ENCODE measurements at places on chromosomes 5 and 9.

DNA sequence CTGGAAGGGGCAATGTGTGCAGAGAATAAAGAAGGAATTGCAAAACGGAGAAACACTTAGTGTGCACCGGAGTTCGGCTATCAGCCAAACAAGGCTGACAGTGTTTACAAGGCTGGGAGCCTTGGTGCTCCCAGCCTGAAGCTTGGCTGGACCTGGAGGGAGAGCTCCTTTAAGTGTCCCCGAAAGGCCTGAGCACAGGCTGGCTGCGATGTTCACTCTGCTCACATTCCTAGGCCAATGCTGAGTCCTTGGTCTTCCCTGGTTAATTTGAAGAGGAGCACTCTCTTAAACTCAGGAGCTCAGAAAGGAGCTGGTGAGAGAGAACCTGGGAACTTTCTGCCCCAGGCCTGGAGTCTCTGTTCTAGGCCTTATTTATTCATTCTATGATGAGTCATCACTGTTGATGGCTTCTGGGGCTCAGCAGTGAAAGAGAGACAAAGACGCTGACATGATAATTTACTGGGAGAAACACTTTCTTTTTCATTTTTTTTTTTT lies 88.6 kb upstream of the MYO10 start:
- no peak for DNase-seq

GRCh38 chr9:89606624-89607311 lies 2.0 kb downstream of the GADD45G start:
- peak; percentile 20 for DNase-seq

- no peak for DNase-seq
These were observed 1.9 kb upstream of the RACK1 start for GRCh38 chr5:181245427-181246275.

DNA sequence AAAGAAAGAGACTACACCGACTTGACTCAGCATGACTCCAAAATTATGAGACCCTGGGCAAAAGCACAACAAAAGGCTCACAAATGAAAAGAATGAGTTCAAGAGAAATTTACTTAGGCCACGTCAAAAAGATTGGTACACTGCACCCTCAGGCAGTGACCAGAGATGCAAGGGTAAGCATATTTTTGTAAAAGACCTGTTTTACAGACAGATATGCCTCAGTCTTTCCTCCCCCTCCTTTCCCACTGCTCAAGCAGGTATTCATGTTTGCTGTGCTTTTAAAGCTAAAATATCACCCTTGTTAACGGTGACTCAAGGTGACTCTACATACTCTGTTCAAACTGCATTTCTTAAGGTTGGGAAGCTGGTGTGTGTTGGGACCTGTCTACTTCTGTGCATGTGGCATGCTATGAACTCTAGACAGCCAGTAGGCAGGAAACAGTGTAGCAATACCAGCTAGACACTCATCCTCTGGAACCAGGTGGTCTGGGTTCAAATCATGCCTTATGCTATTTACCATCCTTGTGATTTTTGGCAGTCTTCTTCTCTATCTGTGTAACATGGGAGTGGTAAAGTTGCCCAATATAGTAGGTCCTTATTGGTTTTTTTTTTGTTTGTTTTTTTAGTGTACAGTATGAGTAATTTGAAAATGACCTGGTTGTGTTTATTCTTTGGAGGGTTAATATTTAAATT lies 98.7 kb downstream of the TLE4 start:
- no peak for DNase-seq

GRCh38 chr9:16901590-16901989 lies 31.1 kb upstream of the BNC2 start:
- no peak for DNase-seq

GRCh38 chr5:165000479-165001190 lies 1495.2 kb downstream of the MAT2B start:
- no peak for DNase-seq

DNA sequence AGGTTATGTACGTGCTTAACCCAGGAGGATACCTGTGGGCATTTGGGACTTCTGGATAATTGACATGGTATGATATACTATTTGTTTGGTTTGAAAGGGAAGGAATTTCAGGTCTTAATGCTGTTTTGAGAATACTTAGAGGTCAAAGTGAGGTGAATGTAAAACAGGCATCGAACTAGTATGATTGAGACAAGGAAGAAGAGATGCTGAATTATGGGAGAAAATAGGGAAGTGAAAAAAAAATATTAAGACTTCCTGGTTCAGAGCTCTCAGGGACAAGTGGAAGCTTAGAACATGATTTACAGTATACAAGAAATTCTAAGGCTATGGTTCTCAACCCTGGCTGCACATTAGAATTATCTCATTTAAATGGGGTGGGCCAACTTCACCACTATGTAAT lies 115.3 kb downstream of the CD180 start:
- DNase-seq: no peak

DNA sequence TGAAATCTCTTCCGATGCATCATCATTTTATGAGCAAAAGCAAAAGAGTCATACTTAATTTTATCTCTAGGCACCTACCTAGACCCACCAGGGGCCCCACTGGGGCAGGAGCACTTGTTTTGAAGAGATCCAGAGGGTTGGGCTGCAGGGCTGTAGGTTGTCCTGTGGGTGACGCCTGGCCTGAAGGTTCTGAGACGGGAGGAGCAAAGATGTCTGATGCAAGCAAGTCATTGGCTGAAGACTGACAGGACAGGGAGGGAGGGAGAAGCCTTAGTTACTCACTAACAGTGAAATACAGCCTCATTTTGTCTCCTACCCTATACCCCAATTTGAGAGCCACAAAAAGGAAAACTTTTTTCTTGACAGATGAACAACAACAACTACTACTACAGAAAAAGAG lies 17.1 kb upstream of the C9 start:
- no peak for DNase-seq

GRCh38 chr9:99130069-99130468 lies 25.2 kb downstream of the TGFBR1 start:
- peak; percentile 23 for DNase-seq

DNA sequence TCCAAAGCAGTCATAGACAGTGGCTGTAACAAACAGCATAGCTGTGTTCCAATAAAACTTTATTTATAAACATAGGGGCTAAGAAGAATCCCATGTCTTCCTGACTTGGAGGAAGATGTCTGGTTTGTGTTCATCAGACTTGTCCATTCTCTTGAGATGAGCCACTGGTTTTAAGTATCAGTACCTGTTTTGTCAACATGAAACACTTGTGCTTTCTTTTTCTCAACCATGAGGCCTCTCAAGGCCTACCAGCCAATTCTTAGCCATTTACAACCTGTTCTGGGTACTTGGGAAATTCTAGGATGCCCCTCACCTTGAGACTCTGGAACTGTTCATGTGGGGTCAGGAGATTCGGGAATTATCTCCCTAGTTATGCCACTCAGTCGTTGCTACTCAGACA lies 154.3 kb upstream of the PPP1R2B start:
- DNase-seq: no peak

All from germinal center (tissue), 1 donor.